Endothelial cell of umbilical vein (primary cell): ENCODE measurements at places on chromosomes 4 and X. TPM values are rescaled to one million over a fixed set of nuclear protein-coding genes. Genes with fewer than 3 reads are reported as not detected.

DNA sequence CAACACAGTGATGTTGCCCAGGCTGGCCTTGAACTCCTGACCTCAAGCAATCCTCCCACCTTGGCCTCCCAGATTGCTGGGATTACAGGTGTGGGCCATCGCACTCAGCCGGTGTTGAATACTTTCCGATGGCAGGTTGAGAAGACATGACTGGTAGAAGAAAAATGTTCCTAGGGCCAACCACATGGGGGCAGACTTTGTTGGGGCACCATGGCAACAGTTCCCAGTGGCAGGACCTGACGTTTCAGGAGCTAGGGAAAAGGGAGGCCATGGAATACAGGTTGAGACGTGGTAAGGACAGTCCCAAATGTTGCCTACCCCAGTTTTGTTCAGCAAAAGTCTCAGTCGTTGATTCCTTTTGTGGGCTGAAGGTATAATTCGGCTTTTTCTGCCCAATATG is 134.6 kb downstream of the ASMT start:
- no peak for DNase-seq

DNA sequence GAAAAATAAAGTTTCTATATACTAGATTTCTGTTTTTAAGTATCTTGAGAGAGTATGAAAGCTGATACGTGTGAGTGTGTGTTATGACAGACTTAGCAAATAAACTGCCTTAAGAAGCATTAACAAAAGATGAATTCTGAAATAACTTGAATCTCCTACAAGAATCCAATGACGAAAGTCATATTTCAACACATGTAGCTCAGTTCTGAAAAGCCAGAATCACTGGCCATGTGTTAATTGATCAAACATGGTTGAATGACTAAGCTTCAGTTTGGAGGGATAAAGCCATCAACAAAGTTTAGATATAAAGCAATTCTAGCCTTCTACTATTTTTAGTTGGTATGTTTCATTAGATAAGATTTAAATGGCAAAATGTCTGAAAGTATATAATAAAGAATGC is 88.5 kb upstream of the ETNPPL start:
- no peak for DNase-seq

DNA sequence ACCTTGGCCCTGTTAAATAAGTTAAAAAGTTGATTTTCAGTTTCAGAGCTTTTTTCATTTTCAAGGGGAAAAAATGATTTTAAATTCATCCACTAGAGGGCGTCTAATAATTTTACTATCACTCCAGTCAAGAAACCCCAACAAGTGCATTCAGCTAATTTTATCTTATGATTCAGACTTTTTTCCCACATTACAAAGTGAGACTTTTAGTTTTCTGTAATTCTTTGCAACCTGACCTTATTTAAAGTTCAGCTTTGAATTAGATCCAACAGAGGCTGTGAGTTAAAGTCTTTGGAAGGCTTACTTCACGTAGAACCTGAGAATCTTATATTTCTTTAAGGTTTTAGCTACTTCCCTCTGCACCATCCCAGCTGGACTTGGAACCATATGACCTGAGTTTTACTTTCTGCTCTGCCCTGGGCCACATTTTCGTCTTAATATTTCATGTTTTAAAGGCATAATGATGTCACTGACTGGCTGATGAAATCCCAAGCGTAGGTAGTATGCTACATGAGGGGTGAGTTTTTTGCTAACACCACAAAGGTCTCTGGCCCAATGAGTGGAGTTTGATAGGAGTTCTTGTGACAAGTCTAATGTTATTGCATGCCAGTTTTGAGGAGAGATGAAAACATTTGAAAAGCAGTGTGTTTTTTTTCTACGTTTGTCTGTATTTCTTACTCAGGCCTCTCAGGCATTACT is 7.2 kb downstream of the GNRHR start:
- peak; percentile 52 for DNase-seq

- no peak for DNase-seq
Observed at GRCh38 chr4:108813261-108813660, 50.4 kb upstream of the ETNPPL start.

- no peak for DNase-seq
Observed at GRCh38 chr4:111064342-111064993, 441.6 kb upstream of the PITX2 start.

DNA sequence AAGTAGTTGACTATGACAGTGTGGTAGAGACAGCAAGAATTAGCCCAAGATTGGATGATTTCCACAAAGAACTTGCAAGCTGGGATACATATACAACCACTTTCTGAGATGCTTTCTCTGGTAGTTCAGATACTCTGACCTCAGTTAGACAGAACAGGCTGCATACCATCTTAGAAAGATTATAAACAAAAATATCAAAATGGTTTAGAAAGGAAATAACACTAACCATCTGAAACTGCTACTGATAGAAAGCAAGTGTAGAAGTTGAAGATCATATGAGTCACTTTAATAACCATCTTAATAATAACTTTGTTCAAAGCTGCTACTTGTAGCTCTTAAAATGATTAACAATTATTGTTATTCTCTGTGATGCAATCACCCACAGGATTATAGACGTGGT is 255.4 kb upstream of the TTC29 start:
- no peak for DNase-seq

GRCh38 chrX:96994093-96994492 is 110.4 kb downstream of the RPA4 start:
- no peak for DNase-seq

DNA sequence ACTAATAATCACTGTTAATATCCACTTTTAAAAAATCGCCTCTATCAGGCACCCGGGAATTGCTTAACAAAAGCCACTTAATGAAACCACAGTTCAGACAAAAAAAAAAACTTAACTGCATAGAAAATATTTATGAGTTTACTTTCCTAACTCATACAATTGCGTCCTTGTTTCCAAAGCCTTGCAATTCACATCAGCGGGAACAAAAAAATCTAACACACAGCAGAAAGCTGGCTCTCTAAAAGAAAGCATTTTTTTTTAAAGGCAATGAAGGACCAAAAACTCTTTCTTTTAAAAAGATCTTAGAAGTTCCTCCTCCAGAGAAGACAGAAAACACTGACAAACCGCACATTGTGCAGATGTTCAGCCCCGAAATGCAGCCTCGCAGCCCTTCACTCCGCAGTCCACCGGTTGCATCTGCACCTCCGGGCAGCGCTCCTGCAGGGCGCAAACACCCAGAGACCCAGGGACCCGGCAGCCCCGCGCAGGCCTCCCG is 812 bp downstream of the FAT1 start:
- no peak for DNase-seq

DNA sequence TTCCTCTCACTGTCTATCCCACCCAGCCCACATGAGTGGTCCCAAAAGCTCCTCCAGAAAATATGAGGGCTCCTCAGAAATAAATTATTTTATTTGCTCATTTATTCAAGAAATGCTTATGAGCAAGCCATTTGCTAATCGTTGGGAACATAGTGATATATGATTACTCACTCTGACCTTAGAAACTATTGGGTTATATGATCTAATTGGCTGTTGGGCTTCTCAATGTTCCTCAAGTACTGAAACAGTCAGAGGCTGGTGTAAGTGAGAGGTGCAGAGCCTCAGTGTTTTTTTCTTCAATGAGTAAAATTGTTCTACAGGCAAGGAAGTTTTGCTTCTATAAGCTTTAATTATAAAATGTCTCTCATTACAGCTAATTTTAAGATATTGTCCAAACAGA is 893.8 kb upstream of the INTU start:
- no peak for DNase-seq

GRCh38 chr4:25552580-25553271 is 102.9 kb upstream of the SLC34A2 start:
- DNase-seq = peak; percentile 20

ELF4 gene
- 32.9 and 33.4 TPM in 2 replicates for total RNA-seq

DRP2 gene
- 0.31 and 0.78 TPM in 2 replicates for total RNA-seq

SH3RF1 gene
- total RNA-seq = 24.3 and 24.9 TPM in 2 replicates
